ENCODE measurements at places on chromosomes 4 and X. TPM values are rescaled to one million over a fixed set of nuclear protein-coding genes. Genes with fewer than 3 reads are reported as not detected.

DNA sequence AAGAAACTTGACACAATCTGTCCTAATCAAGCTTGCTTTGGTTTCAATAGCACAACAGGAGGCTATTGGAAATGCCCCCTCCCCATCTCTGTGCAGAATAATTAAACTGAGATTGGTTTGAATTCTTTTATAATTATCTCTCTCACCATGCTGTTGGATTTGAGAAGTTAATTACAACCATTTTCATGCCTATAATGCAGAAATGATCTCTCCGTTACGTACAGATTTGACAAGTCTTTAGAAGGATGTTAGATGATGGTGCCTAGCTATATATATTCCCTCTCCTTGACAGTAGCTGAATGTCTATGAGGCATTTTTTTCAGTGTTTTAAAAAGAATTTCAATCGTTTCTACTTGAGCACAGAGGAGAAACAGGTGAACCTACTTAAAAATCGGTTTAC is 488.4 kb upstream of the TECRL start:
- H3K4me1 ChIP-seq: no peaks in the 10 kb centered on the region
- no peaks in the 10 kb centered on the region for H3K36me3 ChIP-seq
- H3K27ac ChIP-seq: no peak overlapping the region

DNA sequence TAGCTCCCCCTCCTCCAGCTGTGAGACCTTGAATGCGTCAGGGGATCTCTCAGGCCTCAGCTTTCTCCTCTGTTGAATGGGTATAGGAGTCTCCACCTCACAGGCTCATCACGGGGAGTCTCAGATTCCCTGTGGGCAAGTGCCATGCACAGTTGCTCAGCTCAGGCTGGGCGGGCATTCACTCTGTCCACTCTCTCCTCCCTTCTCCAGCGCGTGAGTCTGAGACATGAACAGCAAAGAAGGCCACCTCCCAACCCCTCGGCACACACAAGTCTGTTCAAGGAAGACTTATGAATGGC is 60.0 kb downstream of the HTRA3 start:
- DNase-seq: no peak
- no peak overlapping the region for H3K27ac ChIP-seq
- no peak overlapping the region for H3K4me3 ChIP-seq
- no peaks in the 10 kb centered on the region for H3K27me3 ChIP-seq

GRCh38 chrX:120446498-120446897 is 22.6 kb downstream of the LAMP2 start:
- H3K27ac ChIP-seq: no peak overlapping the region
- no peak overlapping the region for H3K4me3 ChIP-seq
- H3K27me3 ChIP-seq: no peaks in the 10 kb centered on the region
- H3K4me1 ChIP-seq: no peaks in the 10 kb centered on the region

DNA sequence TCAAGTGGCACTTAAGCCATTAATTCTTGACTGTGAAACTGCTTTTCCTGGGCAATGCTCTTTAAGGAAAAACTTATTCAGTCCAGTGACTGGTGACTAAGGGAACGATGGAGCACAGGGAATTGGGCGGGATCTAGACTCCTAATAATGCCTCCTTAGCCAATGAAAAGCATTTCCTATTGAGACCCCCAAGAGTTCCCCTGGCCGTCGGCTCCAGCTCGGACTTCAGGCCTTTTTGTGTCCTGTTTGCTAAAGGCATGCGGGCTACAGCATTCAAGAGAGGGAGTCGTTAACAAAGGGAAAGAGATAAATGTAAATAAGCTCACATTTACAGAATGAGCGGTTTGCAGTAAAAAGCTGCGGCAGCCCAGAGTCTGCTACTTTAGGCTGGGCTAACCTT is at the start of gene LPAR4:
Gene LPAR4 (plus strand): TSS at position 232 of the 400 bp plus-strand sequence. CDS start 7,150 bp downstream, outside the sequence.
- H3K27ac ChIP-seq: no peak within 1 kb of the TSS
- no peaks in the 10 kb centered on the region for H3K27me3 ChIP-seq
- no peaks in the 10 kb centered on the region for H3K4me1 ChIP-seq
- DNase-seq: no peak
- H3K4me3 ChIP-seq: no peak within 1 kb of the TSS

DNA sequence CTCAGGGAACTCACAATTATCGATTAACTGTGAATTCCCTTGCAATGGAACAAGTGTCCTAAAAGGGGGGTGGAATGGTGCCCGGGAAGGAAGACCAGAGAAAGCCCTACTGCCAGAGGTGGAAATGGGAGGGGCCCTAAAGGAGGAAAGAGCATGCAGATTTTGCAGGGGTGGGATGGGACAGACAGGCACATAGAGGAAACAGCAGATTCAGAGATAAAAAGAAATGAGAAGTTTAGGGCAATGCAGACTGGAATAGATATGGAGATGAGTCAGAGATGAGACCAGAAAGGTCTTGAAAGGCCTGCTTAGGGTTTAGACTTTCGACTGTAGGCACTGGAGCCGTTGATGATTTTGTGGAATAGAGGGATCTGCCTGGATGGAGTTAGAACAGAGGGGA is 57.4 kb upstream of the PITX2 start:
- H3K27me3 ChIP-seq: no peaks in the 10 kb centered on the region
- H3K4me1 ChIP-seq: no peaks in the 10 kb centered on the region
- no peak overlapping the region for H3K27ac ChIP-seq

GRCh38 chrX:107480272-107480671 is 30.8 kb downstream of the FRMPD3 start:
- no peak overlapping the region for H3K4me3 ChIP-seq
- H3K27me3 ChIP-seq: no peaks in the 10 kb centered on the region
- H3K4me1 ChIP-seq: 0 out of 2 replicates have a peak, but pooled peaks cover 7% of the 10 kb centered on the region
- no peak overlapping the region for H3K27ac ChIP-seq
- DNase-seq: no peak

DNA sequence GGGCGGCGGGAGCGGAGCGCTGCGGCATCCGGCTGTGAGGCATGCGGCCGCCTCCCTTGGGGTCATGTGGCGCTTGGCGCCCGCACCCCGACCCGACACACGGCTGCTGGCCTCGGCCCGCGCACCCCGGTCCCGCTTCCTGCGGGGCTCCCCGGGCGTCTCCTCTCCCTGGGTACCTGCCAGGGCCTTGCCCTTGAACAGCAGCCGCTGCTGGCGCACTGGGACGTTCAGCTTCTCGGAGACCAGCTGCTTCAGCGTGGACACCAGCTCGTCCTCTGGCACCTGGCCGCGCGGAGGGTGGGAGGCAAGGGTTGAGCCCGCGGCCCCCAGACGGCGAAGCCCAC is 391 bp downstream of the UBL4A start:
- H3K27me3 ChIP-seq: no peaks in the 10 kb centered on the region
- no peaks in the 10 kb centered on the region for H3K36me3 ChIP-seq
- peaks cover 26% of the 10 kb centered on the region for H3K4me1 ChIP-seq

- H3K4me1 ChIP-seq: peaks cover 13% of the 10 kb centered on the region
- H3K27ac ChIP-seq: no peak overlapping the region
- no peaks in the 10 kb centered on the region for H3K36me3 ChIP-seq
- no peaks in the 10 kb centered on the region for H3K27me3 ChIP-seq
Measured at GRCh38 chr4:56906489-56907393, 959 bp upstream of the REST start.

DNA sequence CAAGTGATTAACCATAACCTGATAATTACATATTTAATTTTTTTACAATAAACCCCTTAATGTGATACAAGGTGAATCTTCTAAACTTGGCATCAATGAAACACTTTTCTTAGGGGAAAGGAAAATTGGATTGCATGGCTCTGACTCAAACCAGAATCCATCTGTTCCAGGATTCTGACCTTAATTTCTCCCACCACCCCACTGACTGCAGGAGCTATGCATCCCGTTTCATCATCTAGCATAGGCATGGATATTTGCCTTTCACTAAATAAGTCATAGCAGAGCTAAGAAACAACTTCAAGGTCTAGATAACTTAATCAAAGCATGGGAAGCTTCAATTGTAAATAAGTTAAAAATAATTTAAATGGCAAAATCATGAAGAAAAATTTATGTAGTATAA is 156.3 kb downstream of the BTC start:
- no peak overlapping the region for H3K27ac ChIP-seq
- H3K4me3 ChIP-seq: no peak overlapping the region
- no peak for DNase-seq
- no peaks in the 10 kb centered on the region for H3K27me3 ChIP-seq

DNA sequence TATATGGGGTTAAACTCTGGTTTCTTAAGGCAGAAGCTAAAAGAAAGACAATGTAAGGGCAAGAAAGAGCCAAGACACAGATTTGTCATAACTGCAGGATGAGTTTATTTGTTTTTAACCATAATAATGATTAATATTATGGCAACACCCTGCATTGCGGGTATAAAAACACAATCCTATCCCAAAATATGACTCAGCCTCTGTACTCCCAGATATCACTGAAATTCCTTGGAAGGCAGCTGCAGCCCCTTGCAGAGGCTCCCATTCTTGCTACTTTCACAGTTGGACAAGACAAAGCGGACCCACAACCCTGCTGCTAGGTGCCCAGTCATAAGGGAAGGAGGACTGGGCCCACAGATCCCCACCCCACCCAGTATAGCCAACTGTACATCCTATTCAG is 20.4 kb upstream of the FGF16 start:
- H3K36me3 ChIP-seq: no peaks in the 10 kb centered on the region
- H3K4me3 ChIP-seq: no peak overlapping the region
- DNase-seq: no peak

DNA sequence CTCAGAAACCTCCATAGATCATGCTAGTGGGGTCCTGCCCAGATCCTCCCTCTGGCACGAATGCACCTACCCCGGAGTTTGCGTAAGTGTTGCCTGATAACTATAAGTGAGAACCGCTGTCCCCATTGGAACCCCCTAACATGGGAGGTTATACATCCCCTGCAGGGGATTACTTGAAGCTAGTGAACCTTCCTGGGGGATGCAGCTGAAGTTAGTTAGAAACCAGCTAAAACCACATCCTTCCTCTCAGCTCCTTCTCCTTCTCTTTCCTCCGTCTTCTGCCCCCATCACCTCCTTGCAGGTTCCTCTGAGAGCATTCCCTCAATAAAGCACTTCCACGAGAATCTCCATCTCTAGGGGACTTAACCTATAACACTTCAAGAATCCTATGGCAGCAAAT is 95.0 kb downstream of the ZNF827 start:
- DNase-seq: no peak
- 0 out of 2 replicates have a peak, but pooled peaks cover 4% of the 10 kb centered on the region for H3K36me3 ChIP-seq
- H3K4me3 ChIP-seq: no peak overlapping the region
- H3K27ac ChIP-seq: peak overlapping the region; percentile 65

DNA sequence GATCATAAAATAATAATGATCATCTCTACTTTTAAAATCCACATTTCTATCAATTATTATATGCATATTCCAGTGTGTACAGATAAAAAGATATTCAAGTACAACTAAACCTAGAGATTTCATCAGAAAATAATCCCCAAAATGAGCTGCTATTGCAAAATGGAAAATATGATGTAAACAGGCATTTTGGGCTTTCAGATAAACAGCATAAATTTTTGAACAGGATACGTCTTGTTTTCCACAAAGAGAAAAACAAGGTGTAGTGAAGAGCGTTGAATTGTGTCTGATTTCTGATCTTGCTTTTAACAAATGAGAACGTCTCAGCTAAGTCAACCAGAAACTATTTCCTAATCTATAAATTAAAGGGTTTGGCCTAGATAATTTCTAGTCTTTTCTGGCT is 349.6 kb upstream of the FTHL17 start:
- no peak for DNase-seq
- H3K27ac ChIP-seq: no peak overlapping the region
- H3K4me3 ChIP-seq: no peak overlapping the region
- H3K4me1 ChIP-seq: no peaks in the 10 kb centered on the region

- no peaks in the 10 kb centered on the region for H3K27me3 ChIP-seq
- H3K4me3 ChIP-seq: no peak overlapping the region
- H3K36me3 ChIP-seq: no peaks in the 10 kb centered on the region
- H3K4me1 ChIP-seq: no peaks in the 10 kb centered on the region
- no peak overlapping the region for H3K27ac ChIP-seq
Measured at GRCh38 chr4:4594285-4594920, 52.6 kb upstream of the STX18 start.

GRCh38 chr4:110675426-110675825 is 52.5 kb upstream of the PITX2 start:
- H3K27me3 ChIP-seq: no peaks in the 10 kb centered on the region
- no peaks in the 10 kb centered on the region for H3K4me1 ChIP-seq
- no peak overlapping the region for H3K27ac ChIP-seq
- H3K36me3 ChIP-seq: no peaks in the 10 kb centered on the region
- DNase-seq: no peak
- H3K4me3 ChIP-seq: no peak overlapping the region

Gene APBB2
- total RNA-seq: 33.6 TPM

Gene RPS6KA6
- 6.5 TPM for total RNA-seq

Gene FRMD7
- total RNA-seq: not detected

Gene BRS3
- total RNA-seq: not detected

Gene AREG
- total RNA-seq: 6.4 TPM
